ENCODE measurements at places on chromosomes 2 and 18. TPM values are rescaled to one million over a fixed set of nuclear protein-coding genes. Genes with fewer than 3 reads are reported as not detected.

ERBB4 gene
- not detected for total RNA-seq

GCG gene
- total RNA-seq: not detected

POTEF gene
- total RNA-seq: not detected

CXCR2 gene
- not detected for total RNA-seq

SERPINB5 gene
- total RNA-seq: 0.13 TPM

LPIN2 gene
- total RNA-seq: 16.7 TPM

POTEJ gene
- not detected for total RNA-seq

SERPINB13 gene
- not detected for total RNA-seq

DNAH6 gene
- 0.06 TPM for total RNA-seq

PRSS56 gene
- 0.16 TPM for total RNA-seq

ADD2 gene
- 23.6 TPM for total RNA-seq

IGFBP5 gene
- 0.19 TPM for total RNA-seq

DSG3 gene
- total RNA-seq: not detected

KCNE4 gene
- total RNA-seq: 1.2 TPM

LAMA3 gene
- 29.5 TPM for total RNA-seq

AMER3 gene
- not detected for total RNA-seq

BABAM2 gene
- 45.6 TPM for total RNA-seq

CDCA7 gene
- 47.0 TPM for total RNA-seq

SCYGR4 gene
- total RNA-seq: not detected

NTSR2 gene
- total RNA-seq: not detected

PCARE gene
- total RNA-seq: not detected
